ENCODE measurements at places on chromosomes 6 and 20.

DNA sequence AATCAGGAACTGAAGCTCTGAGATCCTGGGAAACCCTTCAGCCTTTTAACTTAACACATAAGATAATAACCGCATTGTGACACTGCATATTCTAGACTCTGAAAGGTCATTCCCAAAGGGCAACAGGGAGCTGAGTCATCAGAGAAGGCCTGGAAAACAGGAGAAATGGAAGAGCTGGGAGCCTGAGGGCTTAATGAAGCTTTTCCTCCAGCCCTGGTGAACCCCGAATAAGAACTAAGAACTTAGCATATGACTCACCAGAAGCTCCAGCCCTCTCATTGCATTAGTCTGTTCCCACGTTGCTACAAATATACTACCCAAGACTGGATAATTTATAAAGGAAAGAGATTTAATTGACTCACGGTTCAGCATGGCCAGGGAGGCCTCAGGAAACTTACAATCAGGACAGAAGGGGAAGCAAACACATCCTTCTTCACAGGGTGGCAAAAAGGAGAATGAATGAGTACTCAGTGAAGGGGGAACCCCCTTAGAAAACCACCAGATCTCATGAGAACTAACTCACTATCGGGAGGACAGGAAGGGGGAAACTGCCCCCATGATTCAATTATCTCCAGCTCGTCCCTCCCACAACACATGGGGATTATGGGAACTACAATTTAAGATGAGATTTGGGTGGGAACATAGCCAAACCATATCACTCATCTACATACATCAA, 648.5 kb downstream of the TFAP2A start:
- DNase-seq: no peak

DNA sequence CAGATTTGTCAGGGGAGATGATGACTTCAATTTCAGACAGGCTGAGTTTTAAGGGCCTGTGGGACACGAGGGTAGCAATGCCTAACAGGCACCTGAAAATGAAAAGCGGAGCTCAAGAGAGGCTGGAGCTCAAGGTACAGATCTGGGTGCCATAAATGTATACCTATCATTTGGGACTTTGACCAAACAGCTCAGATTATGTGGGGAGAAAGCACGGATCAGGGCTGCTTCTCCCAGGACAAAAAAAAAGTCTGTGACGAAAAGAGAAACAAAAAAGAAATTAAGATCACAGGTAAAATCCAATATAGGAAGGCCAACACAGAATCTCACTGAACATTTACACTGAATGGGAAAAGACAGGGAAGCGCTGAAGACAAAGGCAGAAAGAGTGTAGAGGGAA, 1.9 kb downstream of the PRELID3B start:
- DNase-seq: no peak

DNA sequence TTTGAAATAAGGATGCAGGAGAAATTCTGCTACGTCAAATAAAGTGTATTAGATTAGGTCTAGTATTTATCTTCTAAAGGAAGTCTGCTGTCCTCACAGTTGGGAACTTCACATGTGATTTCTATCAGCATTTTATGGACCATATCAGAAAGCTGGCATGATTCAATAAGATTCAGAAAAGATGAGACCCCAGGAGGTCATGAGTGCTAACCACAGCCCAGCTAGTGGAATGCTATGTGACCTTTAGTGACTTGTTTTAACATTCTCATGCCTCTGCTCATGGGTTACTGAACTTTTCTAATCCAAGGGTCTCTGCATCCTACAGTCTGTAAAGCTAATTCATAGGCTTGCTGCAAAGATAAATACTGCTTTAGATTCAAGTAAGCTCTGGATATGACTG, 150.1 kb downstream of the GMPR start:
- DNase-seq: no peak

DNA sequence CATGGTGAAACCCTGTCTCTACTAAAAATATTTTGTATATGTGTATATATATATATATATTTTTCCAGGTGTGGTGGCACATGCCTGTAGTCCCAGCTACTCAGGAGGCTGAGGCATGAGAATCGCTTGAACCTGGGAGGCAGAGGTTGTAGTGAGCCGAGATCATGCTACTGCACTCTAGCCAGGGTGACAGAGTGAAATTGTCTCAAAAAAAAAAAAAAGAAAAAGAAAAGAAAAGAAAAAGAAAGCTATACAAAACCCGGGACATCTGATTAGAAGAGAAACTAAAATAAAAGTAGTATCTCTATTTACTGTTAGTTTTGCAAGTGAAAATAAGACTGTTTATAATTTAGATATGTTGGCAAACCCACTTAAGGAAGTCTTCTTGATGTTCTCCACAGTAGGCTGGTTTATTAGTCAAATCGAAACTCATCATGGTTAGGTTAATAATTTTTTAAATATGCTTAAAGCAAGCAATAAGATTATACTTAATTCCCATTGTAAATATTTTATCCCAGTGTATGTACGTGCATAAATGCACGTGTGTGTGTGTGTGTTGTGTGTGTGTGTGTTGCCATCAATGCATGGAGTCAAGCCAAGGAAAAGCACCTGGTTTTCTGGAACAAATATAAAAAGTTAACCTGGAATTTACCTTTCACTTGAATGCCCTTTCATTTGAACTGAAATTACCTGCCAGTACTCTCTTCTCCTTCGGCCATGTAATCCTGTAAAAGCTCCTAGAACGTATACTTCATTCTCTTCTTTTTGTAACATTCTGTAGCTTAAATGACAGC, 7.1 kb downstream of the VNN2 start:
- DNase-seq: no peak

GRCh38 chr6:165244524-165245247, 64.7 kb downstream of the C6orf118 start:
- DNase-seq: no peak

- no peak for DNase-seq
These were observed 38.2 kb downstream of the ATRN start for GRCh38 chr20:3509064-3509463.

DNA sequence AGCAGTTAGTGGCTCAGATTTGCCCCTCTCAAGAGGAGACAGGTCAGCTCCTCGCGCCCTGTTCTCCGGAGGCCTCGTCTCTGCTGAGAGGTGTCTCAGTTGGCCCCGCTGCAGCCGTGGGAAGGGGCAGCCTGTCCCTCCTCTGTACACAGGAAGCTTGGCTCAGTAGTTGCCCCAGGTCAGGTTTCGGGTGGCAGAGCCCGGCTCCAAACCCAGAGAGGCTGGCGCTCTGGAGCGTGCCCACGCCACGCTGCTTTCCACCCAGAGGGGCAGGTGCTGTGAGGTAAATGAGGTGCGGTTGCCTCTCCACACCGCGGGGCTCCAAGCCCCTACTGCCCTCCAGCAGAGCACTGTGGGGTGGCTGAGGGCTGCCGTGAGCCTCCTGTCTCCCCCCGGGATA, 16.0 kb downstream of the DYNLT1 start:
- DNase-seq: no peak

DNA sequence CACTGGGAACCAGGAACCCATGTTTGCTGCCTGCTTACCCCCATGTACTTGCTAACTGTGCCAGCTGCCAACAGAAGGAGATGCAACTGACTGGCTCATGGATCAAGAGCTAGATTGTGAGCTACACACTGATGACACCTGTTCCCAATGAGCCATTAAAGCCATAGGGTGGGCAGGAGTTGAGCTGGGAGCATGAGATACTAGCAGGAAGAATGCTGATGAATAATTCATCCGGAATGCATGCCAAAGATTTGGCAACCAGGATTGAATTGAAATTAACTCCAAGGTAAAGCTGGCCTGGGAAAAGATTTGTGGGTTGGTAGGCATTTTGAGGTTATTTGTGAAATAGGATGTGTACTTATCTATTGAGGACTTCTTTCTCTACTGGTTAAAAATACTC, 631.1 kb downstream of the KIF16B start:
- DNase-seq: no peak

GRCh38 chr6:111971181-111971841, 82.6 kb upstream of the CCN6 start:
- no peak for DNase-seq

DNA sequence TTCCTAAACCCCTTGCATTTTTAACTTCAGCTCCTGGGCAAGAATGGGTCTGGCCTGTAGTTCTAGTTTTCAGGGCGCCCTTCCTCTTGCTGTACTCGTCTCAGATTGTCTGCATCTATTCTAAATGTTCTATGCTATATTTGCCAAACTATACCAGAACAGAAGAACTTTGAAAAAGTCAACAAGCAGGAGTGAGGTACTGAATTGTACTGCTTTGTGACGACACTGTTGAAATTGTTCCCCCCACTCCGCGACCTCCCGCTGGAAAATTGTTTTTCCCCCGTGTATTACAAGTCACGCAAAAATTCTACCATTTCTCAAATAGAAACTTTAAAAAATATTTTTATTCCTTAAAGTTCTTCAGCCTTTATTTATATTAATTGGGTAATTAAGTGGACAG, 73.9 kb downstream of the CBFA2T2 start:
- DNase-seq: no peak

DNA sequence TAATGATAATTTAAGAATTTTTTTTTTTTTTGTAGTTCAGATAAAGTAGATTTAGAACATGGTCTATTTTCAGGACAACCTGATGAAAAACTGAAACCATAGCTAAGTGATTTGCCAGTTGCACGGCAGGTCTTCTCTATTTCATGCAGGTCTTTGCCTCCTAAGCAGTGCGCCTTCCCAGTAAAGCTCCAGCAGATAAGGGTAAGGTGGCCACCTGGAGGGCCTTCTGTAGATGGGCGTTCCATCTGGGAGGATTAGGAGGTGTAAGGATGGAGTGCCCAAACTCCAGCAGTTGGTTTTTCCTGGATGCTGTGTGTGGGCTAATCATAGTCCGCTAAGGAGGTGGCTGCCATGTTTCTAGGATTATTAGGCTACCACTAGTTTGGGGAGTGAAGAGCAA, 107.1 kb downstream of the ARID1B start:
- DNase-seq: no peak

DNA sequence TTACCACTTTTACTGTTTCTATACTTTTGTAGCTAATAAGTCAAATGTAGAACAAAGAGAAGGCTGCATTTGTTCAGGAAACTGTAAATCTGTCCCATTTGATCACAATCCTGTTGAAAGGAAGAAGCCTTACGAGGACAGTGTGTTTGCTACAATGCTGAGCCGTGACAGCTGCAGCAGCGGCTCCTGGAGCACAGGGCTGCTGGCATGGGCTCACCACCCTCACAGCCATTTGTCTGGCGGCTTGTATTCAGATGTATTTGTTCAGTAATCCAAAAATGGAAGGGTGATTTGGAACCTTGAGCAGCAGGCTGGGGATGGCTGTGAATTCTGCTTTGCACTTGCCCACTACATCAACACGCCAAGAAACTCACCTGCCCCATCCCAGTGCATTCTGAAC, 5.7 kb downstream of the TUBB2A start:
- DNase-seq: no peak

GRCh38 chr20:32756156-32756555, 6.0 kb upstream of the DNMT3B start:
- DNase-seq: no peak

- DNase-seq: no peak
These were observed 44.7 kb upstream of the SIRPG start for GRCh38 chr20:1702328-1702727.

- DNase-seq: no peak
These were observed 23.3 kb downstream of the PCNA start for GRCh38 chr20:5096463-5096862.

DNA sequence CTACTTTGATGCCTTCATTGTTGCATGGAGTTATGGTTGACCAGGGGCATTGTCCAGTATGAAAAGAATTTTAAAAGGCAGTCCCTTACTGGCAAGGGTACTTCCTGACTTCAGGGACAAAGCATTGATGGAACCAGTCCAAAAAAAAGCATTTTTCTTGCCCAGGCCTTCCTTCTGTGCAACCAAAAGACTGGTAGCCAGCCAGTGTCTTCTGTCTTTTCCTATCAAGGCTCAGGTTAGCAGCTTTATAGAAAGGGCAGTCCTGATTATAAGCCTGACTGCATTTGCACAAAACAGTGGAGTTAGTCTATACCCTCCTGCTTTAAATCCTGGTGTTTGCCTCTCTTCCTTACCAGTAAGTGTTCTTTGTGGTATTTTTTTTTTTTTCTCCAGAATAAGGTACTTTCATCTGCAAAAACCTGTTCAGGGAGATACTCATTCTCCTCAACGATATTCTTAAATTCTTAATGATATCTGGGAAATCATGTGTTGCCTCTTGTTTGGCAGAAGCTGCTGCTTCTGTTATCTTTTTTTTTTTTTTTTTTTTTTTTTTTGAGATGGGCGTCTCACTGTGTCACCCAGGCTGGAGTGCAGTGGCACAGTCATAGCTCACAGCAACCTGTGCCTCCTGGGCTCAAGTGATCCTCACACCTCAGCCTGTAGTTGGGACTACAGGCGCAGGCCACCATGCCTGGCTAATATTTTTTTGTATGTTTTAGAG, 33.9 kb downstream of the SCAF8 start:
- DNase-seq: no peak

- no peak for DNase-seq
These were observed 546.2 kb downstream of the MEI4 start for GRCh38 chr6:78199044-78199443.

GRCh38 chr6:44472250-44472945, 84.9 kb downstream of the CDC5L start:
- no peak for DNase-seq

- DNase-seq: no peak
These were observed 118.4 kb upstream of the SLC2A12 start for GRCh38 chr6:134170844-134171243.

DNA sequence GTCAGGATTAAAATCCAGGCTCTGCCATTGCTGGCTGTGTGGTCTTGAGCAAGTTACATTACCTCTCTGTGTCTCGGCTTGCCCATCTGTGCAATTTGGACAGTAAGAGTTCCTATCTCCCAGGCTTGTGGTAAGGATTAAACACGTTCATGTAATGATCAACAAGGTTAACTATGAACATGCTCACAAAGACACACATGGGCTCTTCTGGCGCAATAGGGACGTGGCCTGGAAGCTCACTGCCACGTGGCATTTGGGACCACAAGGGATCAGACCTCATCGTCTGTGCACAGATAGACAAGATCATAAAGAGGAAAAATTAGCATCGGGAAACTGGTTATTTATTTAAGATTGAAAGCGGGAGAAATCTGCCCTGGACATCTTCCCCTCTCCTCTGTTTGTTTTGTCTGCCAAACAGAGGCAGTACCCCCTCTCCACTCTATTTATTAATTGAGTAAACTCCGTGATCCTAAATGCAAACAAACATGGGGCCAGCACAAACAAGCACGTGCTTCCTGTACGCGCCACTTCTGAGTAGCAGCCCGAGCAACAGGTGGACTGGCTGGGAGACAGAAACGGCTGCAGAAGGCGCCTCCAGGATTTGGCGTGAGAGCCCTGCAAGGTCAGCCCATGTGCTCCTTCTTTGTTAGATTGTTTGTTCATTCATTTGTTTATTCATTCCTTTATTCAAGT, 95.0 kb downstream of the CDH26 start:
- no peak for DNase-seq

GRCh38 chr20:50916257-50916656, 15.0 kb downstream of the ADNP start:
- no peak for DNase-seq

GRCh38 chr20:62298577-62299249, 4.1 kb upstream of the ADRM1 start:
- no peak for DNase-seq
